NCI-H1048 (cell line): ENCODE measurements at places on chromosomes 16 and 17.

DNA sequence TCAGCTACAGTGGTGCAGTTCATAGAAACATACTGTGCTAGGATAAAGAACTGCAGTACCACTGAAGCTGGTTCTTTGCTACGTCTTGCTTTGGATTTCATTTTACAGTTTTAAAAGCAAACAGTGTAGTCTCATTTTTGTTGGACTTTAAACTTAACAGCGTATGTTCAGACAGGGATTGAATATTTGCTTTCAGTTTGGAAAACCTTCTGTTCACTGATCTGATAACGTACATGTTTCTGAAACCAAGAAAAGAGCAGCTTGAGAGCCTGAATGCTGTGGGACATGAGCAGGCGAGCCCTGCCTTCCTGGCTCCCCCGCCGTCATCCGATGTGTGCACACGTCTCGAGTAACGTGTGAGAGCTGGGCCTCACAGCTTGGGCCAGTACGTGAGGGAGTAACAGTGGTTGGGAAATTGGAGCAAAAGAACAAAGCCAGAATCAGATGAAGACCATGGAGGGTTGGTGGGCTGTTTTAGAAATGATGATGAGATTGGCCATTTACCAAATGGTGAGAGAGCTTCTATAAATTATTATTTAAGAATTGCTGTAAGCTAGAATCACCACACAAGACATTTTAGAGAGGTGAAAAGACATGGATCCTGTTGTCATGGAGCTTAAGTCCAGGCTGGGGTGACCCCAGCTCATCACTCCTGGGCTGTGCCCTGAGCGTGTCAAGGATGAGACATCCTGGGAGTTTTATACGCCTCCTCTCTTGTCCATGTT, 20.8 kb upstream of the CLEC18C start:
- DNase-seq: no peak

DNA sequence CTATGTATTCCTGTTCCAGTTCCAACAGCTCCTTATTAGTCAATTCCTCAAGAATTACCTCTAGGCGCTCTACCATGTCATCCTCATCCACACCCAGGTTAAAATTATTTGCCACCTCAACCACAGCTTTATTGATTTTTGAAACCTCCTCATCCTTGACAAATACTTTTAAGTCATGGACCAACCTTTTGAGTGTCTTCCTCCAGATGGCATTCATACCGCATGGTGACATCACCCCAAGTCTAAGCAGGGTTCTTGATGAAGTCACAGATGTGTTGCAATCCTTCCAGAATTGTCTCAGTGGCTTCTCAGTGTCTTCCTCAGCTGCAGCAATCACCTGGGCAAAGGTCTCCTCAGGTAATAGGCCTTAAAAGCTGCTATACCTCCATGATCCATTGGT, 40.1 kb downstream of the BCL7C start:
- no peak for DNase-seq

GRCh38 chr17:51703361-51704341, 443.3 kb downstream of the UTP18 start:
- DNase-seq: no peak

- no peak for DNase-seq
These were observed 30.3 kb downstream of the MRTFB start for GRCh38 chr16:14101415-14101814.

DNA sequence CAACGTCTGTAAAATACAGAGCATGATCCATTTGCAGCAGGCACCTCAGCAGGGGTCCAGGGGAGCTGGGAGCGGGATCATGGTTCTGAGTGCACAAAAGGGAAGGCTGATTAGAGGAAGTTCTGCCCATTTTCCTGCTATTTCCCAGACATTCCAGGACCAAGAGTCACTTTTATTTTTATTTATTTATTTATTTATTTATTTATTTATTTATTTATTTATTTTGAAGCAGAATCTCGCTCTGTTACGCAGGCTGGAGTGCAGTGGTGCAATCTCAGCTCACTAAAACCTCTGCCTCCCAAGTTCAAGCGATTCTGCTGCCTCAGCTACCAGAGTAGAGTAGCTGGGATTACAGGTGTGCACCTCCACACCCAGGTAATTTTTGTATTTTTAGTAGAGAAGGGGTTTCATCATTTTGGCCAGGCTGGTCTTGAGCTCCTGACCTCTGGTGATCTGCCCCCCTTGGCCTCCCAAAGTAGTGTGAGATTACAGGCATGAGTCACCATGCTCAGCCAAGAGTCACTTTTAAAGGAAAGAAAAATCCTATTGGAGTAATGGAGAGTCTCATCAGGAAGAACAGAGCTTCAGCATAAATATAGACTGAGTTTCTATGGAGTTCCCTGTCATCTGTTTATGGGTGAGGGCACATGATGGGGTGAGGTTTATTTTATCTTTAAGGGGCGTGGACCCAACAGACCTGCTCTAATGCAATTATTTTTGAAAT, 355.2 kb downstream of the HAPSTR1 start:
- no peak for DNase-seq

DNA sequence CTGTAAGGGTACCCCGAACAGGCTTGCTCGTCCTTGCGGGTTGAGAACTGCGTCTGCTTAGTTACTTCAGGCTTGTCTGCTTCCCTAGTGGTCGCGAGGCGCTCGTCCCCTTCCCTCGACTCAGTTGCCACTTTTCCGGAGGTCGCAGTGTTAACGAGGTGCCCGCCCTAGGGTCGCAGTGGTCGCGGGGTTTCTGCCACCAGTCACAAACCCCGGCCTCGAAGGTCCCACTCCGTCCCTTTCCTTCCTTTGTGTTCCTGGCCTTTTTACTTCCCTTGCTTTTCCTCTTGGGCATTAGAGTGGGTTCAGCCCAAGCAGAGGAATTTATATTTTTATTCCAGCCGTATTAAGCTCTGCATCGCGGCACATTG, 299 bp downstream of the NUP85 start:
- DNase-seq: no peak

DNA sequence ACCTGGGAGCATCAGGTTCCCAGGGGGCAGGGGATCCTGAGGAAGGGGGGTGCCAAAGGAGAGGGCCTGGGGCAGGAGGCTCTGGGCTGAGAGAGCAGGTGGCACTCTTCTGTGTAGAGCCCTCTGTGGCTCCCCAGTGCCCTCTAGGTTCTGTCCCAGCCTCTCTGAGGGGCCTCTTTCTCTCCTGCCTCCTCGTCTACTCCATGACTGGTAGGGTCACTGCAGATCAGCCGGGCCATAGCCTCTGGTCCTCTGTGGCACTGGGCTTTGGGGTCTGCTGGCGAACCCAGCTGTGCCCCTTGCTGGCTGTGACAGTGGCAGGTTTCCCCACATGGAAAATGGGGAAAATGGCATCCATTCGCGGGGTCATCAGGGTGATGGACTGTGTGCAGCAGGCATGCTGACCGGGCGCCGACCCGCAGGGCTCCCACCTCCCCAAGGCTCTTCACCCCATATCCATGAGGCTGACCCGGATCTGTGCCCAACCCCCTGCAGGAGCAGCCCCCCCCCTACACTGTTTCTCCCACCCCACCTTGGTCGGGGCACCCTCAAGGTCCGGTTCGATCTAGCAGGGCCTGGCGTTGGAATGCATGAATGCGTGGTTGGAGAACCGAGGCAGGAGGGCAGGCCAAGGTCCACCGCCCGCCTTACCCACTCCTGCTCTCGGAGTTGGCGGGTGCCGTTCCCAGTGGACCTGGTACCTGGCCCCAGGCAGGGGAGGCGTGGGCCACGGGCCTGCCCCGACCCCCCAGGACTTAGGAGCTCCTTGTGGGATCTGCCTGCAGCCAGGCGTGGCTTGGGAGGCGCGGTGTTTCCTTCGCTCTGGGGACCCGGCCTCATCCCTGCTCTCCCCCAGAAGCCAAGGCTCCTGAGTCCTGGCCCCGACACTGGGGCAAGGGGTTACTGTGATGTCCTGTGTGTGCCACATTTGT, 6.5 kb downstream of the GLIS2 start:
- no peak for DNase-seq

- DNase-seq: no peak
These were observed 28.2 kb downstream of the ZFHX3 start for GRCh38 chr16:73019457-73020362.

GRCh38 chr16:88606148-88606757, 32.1 kb upstream of the IL17C start:
- no peak for DNase-seq

- DNase-seq: no peak
These were observed 36.7 kb downstream of the SMG6 start for GRCh38 chr17:2266865-2267228.

DNA sequence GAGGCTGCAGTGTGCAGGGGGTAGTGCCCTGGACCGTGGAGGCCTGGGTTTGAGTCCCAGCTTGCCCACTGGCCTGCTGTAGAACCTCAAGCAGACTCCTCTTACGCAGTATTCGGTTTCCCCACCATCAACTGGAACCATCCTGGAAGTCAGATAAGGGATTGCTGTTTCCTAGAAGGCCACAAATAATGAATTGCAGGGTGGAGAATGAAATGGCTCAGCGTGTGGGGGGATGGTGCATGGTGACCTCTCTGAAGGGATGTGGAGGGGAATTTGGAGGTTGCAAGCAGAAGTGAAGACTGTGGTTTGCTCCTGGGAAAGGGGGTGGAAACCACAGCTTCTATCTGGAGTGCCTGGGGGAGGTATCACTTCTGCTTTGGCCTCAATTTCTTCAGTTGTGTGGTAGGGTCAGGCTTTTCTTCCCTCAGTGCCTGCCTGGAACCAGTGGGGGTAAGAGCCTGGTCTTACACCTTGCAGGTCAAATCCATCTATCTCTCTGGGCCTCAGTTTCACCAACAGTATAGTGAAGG, 1.7 kb downstream of the ADGRG5 start:
- DNase-seq: no peak

GRCh38 chr16:79601931-79602627, 1.5 kb upstream of the MAF start:
- peak; percentile 0 for DNase-seq

- DNase-seq: no peak
These were observed 11.9 kb upstream of the FAAP100 start for GRCh38 chr17:81563861-81564586.

- no peak for DNase-seq
These were observed 201.5 kb downstream of the C16orf95 start for GRCh38 chr16:87115646-87116045.

- no peak for DNase-seq
These were observed 332.8 kb downstream of the MAF start for GRCh38 chr16:79267781-79268180.

DNA sequence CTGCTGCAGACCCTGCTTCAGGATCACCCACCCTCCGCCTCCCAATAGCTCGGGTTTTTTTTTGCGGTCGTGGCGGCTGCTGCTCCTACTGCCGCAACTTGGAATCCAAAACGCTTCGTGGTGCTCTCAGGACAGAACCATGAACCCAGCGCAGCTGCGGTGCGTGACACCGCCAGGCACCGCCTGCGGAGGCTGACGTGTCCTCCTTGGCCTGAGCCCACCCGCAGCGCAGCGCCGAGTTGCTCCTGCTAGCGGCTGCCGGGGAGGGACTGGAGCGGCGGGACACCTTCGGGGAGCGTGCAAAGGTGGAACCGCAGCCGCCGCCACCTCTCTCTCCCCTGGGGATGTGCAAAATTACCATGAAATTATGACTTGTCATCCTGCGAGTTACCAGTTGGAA, 1893.0 kb downstream of the TP53TG3F start:
- DNase-seq: no peak

- no peak for DNase-seq
These were observed 159.6 kb downstream of the PRKCA start for GRCh38 chr17:66462010-66462409.

DNA sequence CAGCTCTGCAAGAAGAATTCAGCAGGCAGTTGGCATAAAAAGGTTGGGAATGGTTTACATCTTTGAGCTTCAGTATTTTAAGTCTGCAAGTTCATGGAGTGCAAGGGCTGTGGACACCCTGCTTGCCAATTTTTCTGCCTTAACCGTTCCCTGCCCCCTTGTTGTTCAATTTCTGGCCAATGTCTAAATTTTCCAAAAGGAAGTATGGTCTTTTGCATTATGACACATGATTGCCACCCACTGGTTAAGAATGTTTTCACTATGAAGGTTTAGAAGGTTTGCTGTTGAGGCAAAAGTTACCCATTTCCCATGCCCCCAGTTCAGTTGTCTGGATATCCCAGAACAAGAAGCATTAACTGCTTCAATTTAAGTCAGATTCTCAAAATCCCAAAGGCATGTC, 441.9 kb downstream of the CDH13 start:
- no peak for DNase-seq

- no peak for DNase-seq
These were observed at the start of gene SPATA32 for GRCh38 chr17:45261577-45262515. Gene SPATA32, minus strand, starts transcription at chr17:45262094. Its CDS starts 78 bp downstream, at chr17:45262016.

DNA sequence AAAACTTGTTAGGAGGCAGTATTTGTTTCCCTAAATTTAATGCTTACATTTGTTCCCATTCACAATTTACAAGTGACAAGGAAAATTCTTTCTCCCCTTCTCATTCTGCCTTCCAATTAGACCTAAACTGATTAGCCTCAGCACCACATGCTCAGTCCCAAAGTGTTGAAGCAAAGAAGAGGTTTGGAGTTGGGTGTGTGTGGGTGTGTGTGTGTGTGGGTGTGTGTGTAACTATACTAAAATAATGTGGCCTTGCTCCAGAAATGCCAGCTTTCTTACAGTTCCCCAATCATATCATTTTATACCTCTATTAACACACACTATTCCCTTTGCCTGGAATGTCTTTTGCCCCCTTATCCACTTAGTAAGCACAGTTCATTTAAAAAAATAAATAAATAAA, 6.9 kb upstream of the UTP6 start:
- no peak for DNase-seq

DNA sequence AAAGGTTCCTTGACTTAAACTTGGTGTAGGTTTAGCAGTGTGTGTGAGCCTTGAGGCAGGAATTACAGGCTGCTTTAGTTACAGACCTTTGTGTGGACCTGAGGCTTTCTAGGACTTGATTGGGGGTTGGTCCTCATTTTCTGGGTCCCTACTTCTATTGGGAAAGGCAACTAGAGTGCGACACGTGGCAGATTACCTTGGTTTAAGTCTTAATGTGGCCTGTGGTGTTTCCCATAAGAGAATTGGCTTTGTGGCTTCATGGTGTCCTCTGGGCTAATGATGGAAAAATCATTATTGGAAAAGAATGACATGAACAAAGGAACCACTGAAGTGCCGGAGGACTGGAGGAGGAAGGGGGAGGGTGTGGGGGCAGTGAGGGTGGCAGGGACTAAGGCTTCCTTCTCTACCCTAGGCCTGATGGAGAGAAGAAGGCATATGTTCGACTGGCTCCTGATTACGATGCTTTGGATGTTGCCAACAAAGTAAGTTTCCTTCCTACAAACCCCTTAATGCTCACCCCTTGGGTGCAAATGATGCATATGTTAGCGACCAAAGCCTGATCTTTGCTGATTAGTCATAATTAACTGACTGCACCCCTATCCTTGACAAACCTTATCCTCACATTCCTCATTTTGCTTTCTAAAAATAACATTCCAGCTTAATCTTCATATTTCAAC, 2.7 kb downstream of the TLCD1 start:
- no peak for DNase-seq

DNA sequence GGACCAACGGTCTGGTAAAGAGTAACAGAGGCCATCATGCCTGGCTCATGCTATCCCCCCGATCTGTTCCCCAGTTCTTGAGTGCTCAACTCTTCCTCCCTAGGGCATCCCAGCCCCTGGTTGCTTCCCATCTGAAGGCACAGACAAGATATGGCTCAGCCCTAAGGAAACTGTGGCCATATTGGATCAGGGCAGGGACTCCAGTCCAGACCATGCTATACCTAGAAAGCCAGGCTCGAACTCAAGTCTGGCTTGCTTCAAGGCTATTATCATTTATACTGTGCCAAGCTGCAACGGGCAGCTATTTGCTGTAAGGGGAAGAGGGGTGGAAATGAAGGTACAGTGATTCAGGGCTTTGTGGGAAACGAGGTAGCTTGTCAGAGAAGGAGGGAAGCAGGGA, 2.8 kb downstream of the UBTF start:
- DNase-seq: no peak
